Stimulated activated CD4-positive, alpha-beta T cell treated with anti-CD3 and anti-CD28 coated beads, Interleukin-12 subunit alpha, Interleukin-12 subunit beta, amount 100 ng/mL, for 4 hours (primary cell): ENCODE measurements at places on chromosomes 6 and 20.

GRCh38 chr6:158068893-158069799 lies 87.5 kb downstream of the SYNJ2 start:
- DNase-seq: no peak

DNA sequence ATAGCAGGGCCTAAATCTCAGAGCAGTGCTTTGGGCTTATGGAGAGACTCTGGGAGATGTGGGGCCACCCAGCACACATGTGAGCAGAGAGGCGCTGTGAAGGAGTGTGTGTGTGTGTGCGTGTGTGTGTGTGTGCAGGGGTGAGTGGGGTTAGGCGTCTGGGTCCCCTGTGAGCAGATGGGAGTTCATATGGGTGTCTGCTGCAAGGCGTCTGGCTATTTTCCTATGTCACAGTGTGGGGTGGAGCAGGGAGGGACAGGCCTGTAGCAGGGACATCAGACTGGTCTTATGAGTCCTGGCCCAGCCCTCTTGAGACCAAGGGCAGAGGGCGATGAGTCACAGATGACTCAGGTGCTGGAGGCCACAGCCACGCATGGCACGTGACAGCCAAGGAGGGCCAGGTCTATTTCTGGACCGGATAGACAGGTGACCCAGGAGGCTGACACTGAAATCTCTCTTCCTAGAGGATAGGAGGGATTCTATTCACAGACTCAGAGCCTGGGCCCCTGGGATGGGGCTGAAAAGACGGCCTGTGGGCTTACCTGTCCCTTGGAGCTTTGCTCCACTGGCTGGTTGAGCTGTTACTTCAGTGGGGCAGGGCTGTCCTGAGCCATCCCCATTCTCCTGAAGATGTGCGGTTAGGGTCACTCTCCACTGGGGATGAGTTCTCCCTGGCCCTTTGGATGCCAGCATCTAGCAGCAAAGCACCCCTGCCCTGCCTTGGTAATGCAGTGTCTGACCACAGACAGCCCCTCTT lies 28.9 kb downstream of the VEGFA start:
- no peak for DNase-seq

- no peak for DNase-seq
These were observed 22.5 kb downstream of the PREX1 start for GRCh38 chr20:48805286-48805685.

- DNase-seq: no peak
These were observed 5.0 kb upstream of the GDF5 start for GRCh38 chr20:35443003-35443402.

- DNase-seq: no peak
These were observed 368.0 kb downstream of the DOK5 start for GRCh38 chr20:54843431-54843830.

DNA sequence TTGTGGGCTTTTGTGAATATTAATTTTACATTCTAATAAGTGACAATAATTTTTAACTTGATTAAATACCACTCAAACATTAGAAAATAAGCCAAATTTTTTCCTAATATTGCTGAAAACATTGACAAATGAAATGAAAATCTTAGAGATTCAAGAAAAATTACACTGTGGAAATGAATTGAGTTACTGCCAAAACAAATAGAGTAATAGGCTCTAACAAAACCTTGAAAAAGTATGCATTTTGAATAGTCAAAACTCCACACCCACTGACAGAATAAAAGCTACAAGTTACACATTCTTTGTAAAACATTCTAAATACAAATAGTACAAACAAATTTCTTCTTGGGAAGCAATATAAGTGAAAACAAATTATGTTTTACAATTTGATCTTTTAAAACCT lies 5.9 kb downstream of the TBX18 start:
- DNase-seq: no peak

- no peak for DNase-seq
These were observed 3.0 kb downstream of the PSMF1 start for GRCh38 chr20:1121429-1121828.

DNA sequence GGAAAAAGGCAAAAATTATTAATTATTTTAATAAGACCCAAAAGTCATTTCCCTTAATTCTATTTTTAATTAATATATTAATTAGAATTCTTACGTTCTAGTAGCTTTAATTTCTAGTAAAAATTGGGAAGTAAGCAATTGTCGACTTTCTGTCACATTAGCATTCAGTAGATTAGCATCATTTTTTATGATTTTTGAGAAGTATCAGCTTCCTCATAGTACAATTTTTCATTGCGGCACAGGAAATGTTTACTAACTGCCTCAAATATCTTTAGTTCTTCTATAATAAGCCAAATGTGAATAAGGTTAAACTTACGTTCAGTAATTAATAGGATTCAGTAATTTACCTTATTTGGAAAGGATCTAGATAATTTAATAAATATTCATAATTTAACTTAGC lies 687.4 kb downstream of the EPM2A start:
- DNase-seq: no peak

- DNase-seq: no peak
These were observed 17.0 kb downstream of the HSPA1B start for GRCh38 chr6:31844507-31844906.

GRCh38 chr6:139329224-139329623 lies 37.4 kb upstream of the TXLNB start:
- no peak for DNase-seq

DNA sequence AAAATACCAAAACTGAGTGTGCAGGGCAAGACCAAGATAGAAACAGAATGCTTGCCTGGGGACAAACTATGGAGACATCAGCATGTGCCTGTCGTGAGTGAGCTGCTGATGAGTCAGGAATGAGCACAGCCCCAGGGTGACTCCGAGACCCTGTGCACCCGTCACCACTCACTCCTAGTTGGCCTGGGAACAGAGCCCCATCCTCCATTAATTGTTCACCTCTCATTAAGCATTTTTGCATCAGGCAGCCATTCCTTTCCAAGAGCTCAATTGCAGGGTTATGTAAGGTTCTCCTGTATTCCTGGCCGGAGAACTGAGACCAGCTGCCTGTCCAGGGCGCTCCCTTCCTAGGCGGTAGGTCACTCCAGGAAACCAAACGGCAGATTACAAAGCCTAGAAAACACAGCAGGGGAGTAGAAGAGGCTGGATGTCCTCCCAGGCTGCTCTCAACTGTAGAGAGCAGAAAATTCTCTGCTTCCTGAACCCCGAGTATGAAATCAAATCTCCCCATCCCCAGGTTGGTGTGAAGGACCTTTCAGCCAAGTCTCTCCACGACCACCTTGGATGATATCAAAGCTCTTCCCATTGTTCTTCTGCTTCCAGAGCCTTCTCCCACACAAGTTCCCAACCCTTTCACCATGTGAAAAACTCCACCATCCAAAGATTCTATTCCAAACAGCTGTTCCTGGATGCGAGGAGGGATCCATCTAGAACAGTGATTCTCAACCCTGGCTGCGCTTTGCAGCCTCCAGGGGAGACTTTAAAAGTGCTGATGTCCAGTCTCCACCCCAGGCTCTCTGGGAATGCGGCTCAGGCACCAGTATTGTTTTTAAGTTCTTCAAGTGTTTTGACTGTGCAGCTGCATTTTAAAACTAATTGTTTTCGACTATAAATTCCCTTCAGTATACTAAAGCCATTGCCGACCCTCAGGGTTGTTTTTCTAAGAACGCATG lies 532.6 kb upstream of the JARID2 start:
- DNase-seq: no peak
